ENCODE measurements at places on chromosomes 7 and 10.

GRCh38 chr10:117411479-117412399 is 36.5 kb upstream of the PDZD8 start:
- no peak for DNase-seq

GRCh38 chr10:88190540-88191235 is 327.3 kb downstream of the PTEN start:
- DNase-seq: no peak

- DNase-seq: no peak
These were observed 2.9 kb downstream of the CDK14 start for GRCh38 chr7:90599038-90599437.

GRCh38 chr7:4143511-4144171 is 538.5 kb upstream of the FOXK1 start:
- DNase-seq: no peak

GRCh38 chr7:1386623-1387220 is 72.5 kb downstream of the MICALL2 start:
- DNase-seq: no peak

GRCh38 chr7:12066004-12066403 is 145.1 kb upstream of the TMEM106B start:
- no peak for DNase-seq

DNA sequence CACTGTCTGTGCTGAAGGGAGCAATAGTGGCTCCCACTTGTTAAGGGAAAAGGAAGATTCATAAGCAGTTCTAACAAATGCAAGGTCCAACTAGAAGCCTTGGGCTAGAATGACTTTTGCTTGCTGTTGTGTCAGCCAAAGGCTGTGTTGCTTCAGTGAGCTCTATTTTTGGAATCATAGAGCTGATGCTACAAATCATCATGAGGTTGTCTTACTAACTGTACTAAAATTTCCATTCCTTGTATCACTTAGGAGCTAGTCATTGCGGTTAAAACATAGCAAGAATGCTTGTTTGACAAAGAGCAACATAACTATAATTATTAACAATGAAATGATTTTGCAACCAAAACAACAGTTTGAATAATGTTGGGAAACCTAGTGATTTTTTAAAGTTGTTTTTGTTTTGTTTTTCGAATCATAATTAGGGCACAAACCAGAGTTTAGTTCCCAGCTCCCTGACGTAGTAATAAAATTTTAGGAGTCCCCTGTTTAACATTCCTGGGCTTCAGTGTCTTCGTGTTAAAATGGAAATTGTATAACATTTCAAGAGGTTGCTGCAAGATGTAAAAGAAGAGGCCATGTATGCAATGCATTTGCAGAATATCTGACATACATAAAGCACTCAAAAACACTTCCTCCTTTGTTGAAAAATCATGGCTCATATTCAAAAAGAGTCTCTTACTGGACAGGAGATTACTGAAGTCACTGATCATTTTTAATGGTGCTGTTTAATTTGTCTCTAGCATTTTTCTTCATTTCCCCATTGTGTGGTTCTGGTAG is 183.4 kb downstream of the MACC1 start:
- no peak for DNase-seq

GRCh38 chr7:33087858-33088257 is 21.3 kb downstream of the RP9 start:
- DNase-seq: no peak

- no peak for DNase-seq
These were observed 213.0 kb upstream of the SMIM30 start for GRCh38 chr7:113331155-113331898.

DNA sequence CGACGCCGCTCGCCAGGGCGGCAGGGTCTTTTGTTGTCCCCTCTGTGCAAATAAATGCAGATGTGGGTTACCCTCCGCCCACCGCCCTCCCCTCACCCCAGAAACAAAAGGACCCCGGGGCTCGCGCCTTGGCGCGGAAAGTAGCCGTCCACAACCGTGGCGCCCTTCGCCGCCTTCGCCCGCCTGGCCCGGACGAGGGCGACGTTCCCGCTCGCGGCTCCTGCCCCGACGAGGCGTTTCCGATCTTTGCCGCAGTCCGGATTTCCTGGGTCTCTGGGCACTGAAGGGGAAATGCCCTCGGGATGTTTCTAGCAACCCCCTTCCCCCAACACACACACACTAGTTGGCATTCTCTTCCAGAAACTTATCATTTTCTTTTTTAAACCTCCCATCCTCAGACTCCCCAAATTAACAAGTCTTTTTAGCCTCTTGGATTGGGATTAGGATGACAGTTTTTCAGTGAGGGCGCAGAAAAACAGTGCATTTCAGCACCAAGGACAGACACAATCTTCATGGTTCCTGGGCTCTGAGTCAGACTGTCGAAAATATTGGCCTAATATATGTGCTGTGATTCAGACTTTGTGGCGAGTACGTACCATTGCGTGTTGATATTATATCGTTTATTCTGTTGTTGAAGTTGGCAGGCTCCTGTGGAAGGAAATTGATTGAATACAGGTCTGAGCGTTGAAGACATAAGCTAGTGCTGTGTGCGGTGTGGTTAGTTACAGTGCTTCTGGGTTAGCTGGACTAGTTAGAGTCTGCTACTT is 771 bp downstream of the PHYHIPL start:
- DNase-seq: peak; percentile 73

DNA sequence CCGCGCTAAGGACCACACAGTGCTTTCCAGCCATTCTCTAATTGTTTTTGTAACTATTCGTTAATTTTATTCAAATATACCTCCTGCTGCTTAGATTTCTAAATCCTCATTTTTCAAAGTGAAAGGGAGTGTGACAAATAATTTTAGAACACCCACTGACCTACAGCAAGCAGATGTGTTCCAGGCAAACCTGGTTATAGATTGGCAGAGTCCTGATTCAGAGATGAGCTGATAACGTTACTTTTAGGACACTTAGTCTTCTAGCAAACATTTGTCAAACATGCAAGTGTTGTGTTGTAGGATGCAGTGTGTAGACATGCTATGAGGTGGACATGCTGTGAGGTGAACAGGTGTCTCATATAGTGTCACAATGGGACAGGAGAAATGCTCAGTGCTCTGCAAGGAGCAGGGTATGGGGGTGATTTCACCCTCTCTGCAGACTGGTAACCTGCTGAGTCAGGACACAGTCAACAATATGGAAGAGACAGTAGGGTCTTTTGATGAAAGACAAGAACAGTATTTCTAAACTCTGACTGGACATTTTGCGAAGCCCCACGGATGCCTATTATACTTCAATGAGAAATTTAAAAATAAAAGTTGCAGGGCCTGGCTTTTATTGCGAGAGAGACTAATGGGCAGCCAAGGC is 92.2 kb upstream of the ANLN start:
- DNase-seq: no peak

GRCh38 chr10:84665883-84666463 is 337.6 kb downstream of the CCSER2 start:
- DNase-seq: no peak

DNA sequence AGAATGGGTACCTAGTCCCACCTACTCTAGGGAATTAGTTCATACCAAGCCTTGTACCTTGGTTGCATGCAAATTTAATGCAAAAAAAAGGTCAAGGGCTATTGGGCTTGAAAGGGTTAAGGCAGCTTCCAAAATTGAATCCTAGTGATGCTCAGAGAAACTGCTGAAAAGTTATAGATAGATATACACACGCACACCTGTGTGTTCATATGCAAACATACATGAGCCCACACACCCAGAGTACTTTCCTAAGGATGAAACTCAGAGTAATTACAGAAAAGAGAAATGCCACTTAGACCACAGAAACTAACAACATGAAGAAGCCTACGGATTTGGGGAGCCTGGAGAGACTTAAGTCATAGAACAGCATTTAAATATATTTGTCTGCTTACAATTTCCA is 1.5 kb downstream of the SLC25A13 start:
- no peak for DNase-seq

DNA sequence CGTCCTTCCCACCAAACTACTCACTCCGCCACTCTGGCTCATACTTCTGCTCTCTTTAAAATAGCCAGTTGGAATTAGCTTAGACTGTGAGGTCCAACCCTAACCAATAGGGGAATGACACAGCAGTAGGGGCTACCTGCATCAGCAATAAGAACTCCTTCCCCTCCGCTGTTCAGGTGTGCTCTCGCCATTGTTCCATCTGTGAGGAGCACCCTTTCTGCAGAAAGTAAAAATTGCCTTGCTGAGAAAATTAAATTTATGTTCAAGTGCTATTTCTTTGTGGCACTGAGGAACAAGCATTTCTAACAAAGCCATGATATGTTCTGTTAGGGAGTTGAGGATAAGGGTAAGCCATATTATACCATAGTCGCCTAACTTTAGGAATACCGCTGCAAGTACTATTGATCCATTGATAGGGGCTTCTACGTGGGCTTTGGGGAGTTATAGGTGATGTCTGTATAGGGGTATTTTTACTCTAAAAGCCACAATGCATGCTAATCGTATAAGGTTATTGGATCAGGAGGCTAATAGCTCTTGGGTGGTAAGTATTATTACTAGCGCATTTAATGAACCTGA is 1269.5 kb downstream of the TYW1 start:
- no peak for DNase-seq

- no peak for DNase-seq
These were observed 4.1 kb downstream of the MARVELD1 start for GRCh38 chr10:97717627-97718026.

GRCh38 chr10:129958148-129958628 is 5.9 kb downstream of the EBF3 start:
- DNase-seq: peak; percentile 72

GRCh38 chr7:28280516-28280915 is 99.9 kb upstream of the JAZF1 start:
- DNase-seq: no peak

DNA sequence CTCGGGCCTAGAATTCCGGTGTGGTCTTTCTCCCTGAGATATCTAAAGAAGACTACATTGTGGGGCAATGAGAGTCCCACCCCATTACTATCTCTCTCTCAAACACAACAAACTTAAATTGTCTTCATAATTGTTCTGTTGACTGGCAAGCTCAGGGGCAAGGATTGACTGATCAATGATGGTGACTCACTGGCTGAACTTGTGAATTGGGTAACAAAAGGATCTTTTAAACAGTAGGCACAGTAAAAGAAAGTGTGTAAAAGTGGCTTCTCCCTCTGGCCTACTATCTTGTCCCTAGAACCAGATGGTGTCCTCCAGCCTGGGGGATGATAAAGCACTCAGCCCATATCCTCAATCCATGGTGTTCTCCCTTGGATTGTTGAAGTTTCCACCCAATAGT is 63.1 kb upstream of the RAPGEF5 start:
- DNase-seq: no peak

DNA sequence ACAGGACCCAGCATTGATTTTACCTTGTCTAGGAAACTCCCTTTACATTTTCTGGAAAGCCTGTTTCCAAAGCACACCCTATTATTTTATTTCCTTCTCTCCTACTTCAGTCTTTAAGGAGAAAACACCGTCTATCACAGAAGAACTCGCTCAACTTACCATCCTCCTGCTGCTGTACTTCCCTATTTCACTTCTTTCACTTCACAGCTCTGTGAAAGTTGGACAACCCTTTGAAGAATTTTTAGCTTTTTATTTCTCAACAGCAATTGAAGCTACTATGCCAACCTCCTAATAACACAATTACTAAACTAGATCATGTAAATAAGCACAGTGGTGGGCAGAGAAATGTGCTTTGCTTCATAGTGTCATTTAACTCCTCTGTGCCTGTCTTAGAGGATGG is 166.5 kb downstream of the TFEC start:
- no peak for DNase-seq

GRCh38 chr10:126935263-126935946 is 30.2 kb downstream of the DOCK1 start:
- no peak for DNase-seq

- DNase-seq: no peak
These were observed 218.6 kb downstream of the THSD7A start for GRCh38 chr7:11613292-11613930.

DNA sequence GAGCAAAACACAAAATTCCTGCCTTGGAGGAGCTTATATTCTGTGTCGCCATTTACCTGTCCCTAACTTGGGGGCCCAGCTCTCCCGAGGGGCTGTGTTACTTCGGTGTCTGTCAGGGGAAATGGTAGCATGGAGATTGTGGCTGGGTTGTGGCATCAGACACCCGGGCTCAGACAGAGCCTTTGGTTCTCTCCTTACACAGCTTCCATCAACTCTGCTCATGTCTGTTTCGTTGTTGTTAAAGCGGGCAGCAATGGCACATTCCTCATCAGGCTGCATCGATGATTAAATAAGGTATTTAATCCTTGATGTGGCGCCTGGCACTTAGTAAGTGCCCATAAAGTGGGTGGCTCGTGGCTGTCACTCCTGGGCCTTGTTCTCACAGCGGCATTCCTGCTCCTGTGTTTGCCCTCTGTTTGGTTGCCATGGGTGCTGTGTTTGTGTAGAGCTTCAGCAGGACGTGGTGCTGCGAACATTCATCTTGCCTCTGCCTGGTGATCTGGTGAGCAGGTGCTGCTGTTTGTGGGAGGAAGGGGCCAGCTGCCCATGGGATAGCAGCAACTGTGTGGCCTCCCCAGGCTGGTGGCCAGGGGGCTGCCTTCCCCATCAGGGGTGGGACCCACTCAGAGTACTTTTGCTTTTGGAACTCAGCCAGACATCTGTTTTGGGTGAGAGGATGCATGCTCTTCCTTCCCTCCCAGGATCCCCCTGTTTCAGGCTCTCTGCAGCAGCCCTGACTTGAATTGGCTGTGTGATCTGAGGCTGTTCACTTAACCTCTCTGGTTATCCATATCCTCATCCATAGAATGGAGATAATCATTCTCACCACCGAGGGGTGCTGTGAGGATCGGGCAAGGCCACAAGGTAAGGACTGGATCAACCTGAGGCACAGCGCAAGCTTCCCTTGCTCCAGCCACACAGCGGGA is 207.2 kb upstream of the SVIL start:
- peak; percentile 80 for DNase-seq

- DNase-seq: no peak
These were observed 20.7 kb downstream of the ZNF467 start for GRCh38 chr7:149752646-149753045.

DNA sequence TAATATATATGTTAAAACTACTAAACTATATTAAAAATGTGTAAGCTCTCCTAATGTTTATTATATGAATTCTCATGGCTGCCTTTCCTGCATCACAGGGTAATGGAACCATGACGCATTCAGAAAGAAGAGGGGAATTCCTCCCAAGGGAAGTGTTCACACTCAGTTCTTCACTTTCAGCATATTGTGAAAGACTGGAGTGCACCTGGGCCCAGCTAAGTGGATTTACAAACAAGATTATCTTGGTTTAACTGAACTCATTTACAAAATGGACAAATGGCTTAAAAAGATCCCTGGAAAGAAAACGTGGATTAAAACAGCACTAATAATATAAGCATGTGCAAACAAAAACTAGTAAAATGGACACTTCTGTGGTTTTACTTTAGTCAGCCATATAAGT is 149.8 kb downstream of the DOCK4 start:
- no peak for DNase-seq

All from right forelimb (tissue), 1 donor.